ENCODE measurements at places on chromosomes 11 and 22.

DNA sequence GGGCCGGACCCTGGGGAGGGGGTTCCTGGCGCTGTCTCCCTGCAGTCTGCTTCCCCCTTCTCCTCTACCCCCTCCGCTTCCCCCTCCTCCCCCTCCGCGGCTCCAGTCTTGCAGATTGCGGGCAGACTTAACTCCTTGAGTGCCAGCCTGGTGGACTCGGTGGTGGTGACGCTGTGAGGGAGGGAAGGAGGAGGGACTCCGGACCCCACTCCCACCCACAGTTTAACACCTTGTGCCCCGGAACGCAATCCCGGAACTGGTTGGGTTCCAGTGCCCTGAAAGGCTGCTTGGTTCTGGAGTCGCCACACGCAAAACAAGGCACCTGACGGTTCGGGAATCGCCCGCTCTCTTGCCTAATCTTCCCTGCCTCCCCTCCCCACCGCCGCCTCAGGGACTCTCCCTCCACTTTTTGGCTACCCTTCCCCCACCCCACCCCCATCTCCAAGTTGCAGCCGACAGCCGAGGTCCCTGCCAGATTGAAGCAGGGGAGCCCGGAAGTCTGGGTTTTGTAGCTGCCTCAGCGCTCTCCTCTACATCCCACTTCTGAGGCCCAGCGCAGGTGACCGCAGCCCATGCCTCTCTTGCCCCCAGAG is 3.9 kb upstream of the BCL9L start:
- DNase-seq: peak; percentile 93

GRCh38 chr11:54946424-54946823 is 239.8 kb downstream of the OR4A5 start:
- DNase-seq: no peak

DNA sequence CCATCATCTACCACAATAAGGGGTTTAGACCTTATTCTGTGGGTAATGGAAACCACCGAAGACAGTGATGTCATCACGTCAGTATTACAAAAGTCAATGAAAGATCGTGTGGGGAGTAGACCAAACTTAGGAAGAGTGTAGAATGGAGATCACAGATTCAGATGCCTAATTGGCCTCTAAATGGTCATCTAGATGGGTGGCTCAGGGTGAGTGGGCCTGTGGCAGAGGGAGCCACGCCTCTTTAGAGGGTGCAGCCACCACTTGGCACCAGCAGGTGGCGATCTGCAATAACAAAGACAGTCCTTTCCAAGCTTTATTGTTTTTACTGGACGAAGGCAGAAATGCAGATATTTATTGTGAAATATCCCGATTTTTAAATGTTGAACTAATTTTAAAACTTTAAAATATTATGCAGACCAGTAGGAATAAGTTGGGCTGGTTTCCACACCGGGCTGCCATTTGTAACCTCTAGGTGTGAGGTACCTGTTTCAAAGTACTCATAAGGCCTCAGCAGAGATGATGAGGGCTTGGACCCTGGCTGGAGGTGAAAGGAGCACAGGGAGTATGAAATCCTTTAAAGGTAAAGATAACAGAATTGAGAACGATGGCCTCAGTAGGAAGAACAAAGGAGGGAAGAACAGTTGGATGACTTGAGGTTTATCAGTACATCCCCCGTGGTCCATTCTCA is 222.0 kb downstream of the DBX1 start:
- DNase-seq: peak; percentile 69

DNA sequence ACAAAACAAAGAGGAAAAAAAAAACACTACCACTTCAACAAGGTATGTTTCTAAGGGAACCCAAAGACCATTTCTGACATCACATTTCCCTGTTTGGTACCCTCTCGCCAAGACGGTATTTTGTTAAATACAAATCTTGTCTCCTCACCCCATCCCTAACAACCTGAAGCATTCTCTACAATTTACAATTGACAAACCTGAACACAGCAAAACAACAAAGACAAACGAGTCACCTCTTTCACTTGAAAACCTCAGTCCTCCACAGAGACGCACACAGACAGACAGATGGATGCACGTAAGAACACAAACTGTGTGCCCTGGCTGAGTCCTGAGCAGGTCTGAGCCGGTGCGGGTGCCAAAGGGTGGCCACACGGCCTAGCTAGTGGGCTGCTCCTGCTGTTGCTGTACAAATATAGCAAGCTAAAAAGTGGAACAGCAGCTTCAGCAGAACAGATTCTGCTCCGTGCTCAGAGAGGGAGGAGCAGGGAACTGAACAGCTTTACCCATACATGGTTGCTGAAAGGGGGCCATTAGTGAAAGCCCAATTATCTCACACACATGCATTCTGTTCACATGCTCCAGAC is 28.5 kb downstream of the CELF1 start:
- no peak for DNase-seq

DNA sequence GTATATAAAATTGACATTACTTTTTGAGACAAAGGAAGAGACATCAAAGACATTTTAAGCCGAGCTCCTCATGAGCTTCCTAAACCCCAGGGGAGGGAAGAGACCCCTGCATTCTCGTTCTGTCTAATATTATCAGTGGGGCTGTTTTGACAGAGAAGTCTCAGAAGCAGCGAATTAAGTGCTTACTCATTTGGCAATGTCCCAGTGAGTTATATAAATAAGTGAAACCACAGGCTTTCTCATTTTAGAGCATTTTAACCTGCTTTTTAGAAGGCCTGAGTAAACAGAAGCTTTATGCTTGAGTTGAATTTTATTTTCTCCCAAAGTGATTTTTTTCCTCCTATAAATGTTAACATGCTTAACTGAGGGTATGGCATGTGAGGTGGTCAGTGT is 23.2 kb upstream of the C1QTNF4 start:
- no peak for DNase-seq

DNA sequence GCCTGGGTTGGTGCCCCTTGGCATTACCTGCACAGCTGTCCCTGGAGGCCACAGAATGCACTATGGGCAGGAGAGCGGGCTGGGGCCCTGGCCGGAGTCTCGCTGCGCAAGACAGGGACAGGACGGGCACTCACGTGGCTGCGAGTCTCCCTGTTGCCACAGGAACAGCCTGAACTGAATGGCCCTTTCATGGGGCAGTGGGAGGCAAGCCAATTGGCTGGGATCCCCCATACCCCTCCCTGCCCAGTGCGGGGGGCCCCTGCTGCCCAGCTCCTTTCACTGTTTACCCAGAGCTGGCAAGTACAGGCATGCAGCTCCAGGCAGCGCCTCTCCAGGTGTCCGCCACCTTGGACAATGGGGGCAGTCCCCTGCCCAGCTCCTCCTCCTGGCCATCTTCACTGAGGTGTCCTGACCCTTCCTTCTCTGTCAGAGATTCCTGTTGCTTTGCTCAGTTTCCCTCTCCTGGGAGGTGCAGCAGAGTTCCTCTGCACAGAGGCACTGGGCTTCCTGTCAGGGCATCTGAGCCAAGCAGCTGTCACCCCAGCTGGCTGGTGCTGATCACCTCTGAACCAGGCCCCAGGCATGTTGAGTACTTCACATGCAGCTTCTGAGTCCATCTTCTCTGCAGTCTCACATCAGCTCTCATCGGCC is 5.2 kb downstream of the USP2 start:
- DNase-seq: no peak

GRCh38 chr11:33178443-33179180 is 17.3 kb upstream of the CSTF3 start:
- DNase-seq: no peak

- no peak for DNase-seq
Observed at GRCh38 chr11:37110385-37110784, 512.3 kb upstream of the RAG2 start.

- DNase-seq: no peak
Observed at GRCh38 chr11:17736579-17736893, 2.0 kb downstream of the KCNC1 start.

DNA sequence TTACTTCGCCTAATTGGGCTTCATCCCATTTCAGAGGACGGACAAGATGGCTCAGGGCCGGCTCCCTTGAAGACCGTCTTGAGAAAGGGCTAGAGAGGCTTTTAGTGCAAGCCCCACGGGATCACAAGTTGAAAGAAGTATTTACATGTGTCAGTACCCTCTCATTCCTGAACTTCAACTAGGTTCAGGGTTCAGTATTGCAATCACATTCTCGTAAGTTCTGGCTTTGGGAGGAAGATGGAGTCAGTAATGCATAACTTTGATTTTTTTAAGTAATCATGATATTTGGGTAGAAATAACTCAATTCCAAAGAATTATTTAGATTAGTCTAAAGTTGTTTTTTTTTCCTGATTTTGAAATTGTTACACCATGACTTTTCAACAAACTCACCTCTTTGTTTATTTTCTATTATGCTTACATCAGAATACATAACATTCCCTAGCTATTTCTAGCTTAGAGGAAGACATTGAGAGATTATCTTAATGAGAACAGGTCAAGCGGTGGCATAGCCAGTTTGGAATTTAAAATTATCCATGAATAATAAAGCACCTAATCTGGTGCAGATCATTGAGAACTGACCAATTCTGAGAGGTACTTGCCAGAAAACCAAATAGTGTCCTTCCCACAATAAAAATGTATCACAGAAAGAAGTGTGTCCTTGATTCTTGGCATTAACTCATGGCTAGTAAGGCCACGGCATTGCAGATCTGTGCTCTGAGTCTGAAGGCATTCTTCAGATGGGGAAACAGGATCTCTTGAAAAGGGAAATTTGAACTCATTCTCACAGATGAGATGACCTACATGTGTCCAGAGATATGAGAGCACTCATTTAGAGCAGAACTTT is 92.1 kb upstream of the BLID start:
- DNase-seq: no peak

GRCh38 chr11:6633422-6634408 is 14.5 kb upstream of the TPP1 start:
- DNase-seq: no peak

DNA sequence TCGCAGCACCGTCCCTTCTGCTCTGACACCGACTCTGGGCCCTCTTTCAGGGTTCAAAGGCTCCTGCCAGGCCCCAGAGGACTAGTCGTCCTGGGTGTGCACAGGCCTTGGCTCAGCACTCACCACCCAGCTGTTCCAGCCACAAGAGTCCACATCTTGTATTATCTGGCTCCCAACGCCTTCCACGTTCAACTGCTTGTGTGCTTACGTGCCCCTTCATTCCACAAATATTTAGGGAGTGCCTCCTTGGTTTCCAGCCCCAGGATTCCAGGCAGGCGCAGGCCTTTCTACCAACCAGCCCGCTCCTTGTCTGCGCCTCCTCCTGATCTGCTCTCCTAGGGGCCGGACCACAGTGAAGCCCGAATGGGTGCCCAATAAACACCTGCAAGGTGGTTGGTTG is 70.9 kb downstream of the SCUBE1 start:
- DNase-seq: no peak

GRCh38 chr22:36369922-36370791 is 17.6 kb downstream of the MYH9 start:
- DNase-seq: no peak

GRCh38 chr11:32870676-32871075 is 21.9 kb upstream of the QSER1 start:
- DNase-seq: no peak

DNA sequence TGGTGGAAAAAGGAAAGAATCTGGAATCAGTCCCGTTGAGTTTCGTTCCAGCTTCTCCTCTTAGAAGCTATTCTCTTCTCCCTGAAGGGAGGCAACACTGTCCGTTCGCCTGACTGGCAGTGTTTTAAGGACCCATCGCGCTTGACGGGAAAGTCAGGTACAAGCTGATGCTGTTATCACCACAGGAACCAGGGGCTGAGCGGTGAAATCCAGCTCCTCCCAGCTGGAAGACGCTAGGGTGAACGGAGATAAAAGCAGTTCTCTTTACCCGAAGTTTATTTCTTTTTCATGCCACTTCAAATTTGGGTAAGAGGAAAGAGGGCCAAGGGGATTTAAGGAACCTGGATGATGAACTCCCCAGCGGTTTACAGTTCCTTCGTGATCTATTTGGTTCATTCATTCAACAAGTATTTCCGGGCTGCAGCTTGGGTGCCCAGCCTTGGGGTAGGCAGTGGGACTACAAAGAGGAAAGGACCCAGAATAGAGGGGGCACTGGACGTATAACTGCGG is 551 bp upstream of the DEUP1 start:
- no peak for DNase-seq

GRCh38 chr11:46918083-46918787 is at the start of gene LRP4:
Gene LRP4, minus strand, starts transcription at chr11:46918550. Its CDS starts 171 bp downstream, at chr11:46918379.
- no peak for DNase-seq

GRCh38 chr22:48884324-48884723 is 943.3 kb downstream of the BRD1 start:
- DNase-seq: no peak

GRCh38 chr22:45162531-45162930 is 1.2 kb upstream of the NUP50 start:
- no peak for DNase-seq

GRCh38 chr11:61899146-61899841 is 7.9 kb upstream of the FADS3 start:
- DNase-seq: no peak

DNA sequence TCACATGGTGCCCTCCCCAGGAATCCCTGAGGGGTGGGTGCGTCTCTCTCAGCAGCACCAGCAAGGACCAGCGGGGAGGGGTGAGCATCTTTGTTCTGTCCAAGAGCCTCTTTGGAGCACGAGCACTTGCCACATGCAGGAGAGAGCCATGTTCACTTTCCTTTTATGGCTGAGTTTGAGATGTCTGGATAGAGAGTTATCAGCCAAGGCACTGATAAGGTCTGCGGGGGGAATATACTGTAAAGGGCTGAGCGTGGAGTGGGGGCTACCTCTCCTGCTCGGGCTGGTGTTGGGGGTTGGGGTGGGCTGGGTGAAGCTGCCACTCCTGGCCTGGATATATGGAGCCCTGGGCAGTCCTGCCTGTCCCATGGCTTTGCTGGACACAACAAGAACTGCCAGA is 34.9 kb upstream of the CCDC188 start:
- no peak for DNase-seq

GRCh38 chr11:132158091-132158490 is 787.7 kb downstream of the NTM start:
- no peak for DNase-seq

DNA sequence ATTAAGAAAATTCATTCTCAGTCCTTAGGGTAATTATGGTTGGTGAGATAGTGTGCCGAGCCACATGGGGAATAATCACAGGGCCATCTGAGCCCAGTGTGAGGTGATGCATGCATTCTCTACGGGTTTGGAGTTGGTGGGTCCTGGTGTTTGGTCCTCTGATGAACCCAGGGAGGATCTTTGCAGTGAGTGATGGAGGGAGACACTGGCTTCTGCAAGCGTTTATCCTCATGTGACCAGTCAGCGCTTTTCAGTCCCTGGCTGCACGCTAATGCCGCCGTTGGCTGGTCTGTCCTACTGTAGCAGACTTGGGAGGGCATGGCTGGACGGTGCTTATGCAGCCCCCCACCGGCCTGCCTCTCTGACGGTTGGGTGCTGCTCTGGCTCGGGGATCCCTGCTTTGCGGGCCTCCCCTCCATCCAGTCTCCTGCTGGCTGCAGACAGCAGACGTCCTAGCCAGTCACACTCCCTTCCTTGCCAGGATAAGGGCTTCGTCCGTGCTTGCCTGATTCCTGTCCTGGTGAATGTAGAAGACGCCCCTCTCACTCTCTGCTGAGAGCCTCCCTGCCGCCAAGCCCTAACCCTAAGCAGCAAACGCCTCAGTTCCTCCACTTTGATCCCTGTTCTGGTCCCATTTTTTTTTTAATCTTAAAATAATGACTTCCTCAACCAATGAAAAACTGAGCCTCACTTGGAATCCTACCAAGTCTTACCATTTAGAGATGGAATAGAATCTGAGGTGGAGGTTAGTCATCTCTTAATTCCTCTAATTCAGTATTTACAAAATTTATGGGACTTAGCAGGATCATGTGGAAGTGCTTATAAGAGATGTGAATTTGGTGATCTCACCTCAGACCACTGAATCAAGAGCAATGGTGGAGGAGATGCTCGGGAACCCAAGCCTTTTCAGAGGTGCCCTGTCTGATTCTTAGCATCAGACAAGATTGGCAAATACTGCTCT is 143.7 kb upstream of the SORL1-AS1 start:
- no peak for DNase-seq

Data from coronary artery (tissue), 2 donors.